ENCODE measurements at places on chromosomes 16 and 17. TPM values are rescaled to one million over a fixed set of nuclear protein-coding genes. Genes with fewer than 3 reads are reported as not detected.

The PRR35 gene
- not detected for total RNA-seq

The KRTAP1-5 gene
- total RNA-seq = not detected

- DNase-seq = peak; percentile 51
Observed at GRCh38 chr17:73625991-73626673, 18.1 kb downstream of the SDK2 start.

DNA sequence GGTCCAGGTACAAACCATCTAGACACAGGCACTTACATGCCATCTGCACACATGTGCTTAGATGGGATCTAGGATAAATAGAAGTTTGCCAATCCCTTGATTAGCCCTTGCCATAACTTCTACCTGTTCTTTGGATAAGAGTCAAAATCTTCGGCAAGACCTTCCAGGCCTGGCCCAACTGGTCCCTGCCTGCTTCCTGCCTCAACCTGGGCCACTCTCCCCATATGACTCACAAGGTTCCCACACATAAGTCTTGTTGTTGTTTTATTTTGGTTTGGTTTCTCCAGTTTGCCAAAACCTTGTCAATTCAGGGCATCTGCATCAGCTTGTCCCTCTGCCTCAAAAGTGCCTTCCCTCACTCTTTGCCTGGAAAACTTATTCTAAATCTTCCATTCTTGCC is 95.3 kb upstream of the XYLT1 start:
- DNase-seq = no peak

- no peak for DNase-seq
Observed at GRCh38 chr17:75342996-75343395, 53.8 kb upstream of the SLC25A19 start.

GRCh38 chr16:11328172-11329070 is 16.8 kb upstream of the RMI2 start:
- peak; percentile 80 for DNase-seq

DNA sequence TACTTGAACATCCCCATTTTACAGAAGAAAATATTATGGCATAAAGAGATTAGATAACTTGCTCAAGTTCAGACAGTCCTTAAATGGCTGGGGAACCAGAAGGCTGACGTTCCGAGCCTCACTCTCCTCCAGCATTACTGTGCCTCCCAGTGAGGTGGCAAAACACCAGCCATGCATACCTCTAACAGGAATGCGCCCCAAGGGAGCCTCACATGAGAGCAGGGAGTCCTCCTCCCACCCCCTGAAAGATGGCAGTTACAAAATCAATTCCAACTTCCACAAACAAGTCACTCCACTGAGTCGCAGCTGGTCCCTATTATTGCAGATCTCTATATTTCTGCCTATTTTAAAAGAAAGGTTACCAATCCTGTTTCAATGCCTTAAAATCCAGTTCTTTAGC is 55.5 kb downstream of the ANKFY1 start:
- DNase-seq = no peak
